ENCODE measurements at places on chromosomes 6 and 20.
A peak's percentile ranks its signal among the peaks of the same experiment; 100 is the strongest.

GRCh38 chr6:71138376-71138775, 150.2 kb upstream of the OGFRL1 start:
- no peak for DNase-seq

- peak; percentile 26 for DNase-seq
These were observed 621 bp downstream of the NOL7 start for GRCh38 chr6:13615792-13616120.

DNA sequence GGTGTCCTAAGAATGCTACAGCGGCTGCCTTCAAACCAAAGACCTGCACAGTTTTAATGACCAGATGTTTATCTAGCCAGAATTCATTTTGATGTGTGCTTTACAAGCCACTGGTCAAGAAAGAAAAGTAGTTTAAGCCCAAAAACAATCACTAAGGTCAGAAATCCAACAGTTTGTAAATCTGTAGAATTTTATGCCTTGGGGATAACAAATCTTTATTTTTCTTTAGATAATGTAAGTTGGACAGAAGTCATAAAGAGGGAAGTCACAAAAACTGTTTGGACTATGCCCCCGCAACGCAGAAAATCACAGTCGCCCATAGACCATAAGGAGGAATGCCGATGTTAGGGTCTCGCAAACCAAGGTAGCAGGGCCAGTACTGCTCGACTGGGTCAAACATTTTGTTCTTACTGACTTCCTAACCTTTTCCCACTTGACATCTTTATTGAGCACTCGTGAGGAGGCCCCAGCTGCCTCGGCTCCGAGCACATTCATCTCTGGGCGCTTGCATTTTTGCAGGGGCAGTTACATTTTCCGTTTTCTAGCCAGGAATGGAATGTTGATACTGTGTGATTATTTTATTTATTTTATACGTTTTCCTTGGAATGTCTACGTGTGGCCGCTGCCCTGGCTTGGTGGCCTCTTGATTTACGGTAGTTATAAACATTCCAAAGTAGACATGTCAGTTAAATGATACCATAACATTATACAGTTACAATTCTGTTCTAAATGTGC, 56.7 kb upstream of the APCDD1L start:
- DNase-seq: no peak

- no peak for DNase-seq
These were observed 401.5 kb upstream of the SASH1 start for GRCh38 chr6:147941143-147941542.

- no peak for DNase-seq
These were observed 91.7 kb downstream of the COL19A1 start for GRCh38 chr6:69957985-69958559.

DNA sequence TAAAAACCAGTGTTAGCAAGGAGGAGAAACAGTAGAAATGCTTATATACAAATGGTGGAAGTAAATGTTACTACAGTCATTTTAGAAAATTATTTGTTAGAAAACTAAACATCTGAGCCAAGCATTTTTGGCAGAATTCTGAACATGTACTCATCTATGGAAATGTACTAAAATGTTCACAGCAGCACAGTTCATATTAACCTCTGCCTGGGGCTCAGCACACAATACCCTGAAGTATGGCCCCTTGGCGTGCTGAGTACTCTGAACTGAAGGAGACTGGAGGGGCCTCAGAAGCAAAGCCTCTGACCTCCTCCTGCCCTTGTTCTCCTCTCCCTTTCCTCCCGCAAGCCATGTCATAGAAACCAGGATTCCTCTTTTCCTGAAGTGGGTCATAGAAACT, 66.2 kb upstream of the RALGAPA2 start:
- no peak for DNase-seq

GRCh38 chr6:40579101-40579500, 8.1 kb downstream of the LRFN2 start:
- no peak for DNase-seq

- DNase-seq: no peak
These were observed 240.6 kb downstream of the GRM1 start for GRCh38 chr6:146269482-146269881.

- no peak for DNase-seq
These were observed 3.5 kb upstream of the GHRH start for GRCh38 chr20:37265152-37265551.

DNA sequence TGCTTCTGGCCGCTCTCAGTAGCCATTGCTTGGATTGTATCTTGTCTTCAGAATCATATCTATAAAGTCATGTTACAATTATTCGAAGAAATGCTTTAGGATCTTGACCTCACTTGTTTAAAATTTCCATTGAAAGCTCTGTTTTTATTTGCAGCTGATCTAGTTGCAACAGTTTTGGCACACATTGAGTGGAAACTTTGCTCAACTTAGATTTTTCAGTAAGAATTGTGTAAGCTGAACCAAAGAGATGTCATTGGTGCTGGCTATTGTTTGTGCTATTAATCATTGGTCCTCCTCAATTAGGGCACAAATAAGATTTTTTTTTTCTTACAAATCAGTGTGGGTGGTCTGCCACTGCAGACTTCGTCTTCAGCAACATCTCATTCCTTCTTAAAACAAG, 649.2 kb downstream of the MMUT start:
- DNase-seq: no peak

GRCh38 chr6:54284161-54284860, 23.9 kb upstream of the TINAG start:
- DNase-seq: no peak

DNA sequence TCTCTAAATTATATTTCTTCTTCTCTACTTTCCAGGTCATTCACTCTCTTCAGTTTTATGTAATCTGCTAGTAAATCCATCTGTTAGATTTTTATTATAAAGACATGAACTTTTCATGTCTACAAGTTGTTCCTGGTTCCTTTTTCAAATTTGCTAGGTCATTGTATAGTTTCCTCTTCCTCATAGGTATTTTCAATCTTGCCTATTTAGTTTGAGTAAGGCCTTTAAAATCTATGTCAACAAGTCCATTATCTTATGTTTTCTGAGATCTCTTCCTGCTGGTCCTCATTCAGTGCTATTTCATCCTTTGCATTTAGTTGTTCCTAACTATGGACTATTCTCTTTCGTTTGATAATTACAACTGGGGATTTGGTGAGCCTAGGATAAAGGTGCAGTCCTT, 11.0 kb downstream of the RRBP1 start:
- no peak for DNase-seq

GRCh38 chr6:105800871-105801270, 285.3 kb upstream of the PRDM1 start:
- no peak for DNase-seq

GRCh38 chr20:34977365-34978091, 21.9 kb downstream of the MYH7B start:
- DNase-seq: no peak

- DNase-seq: no peak
These were observed 63.4 kb downstream of the MTHFD1L start for GRCh38 chr6:150928882-150929281.

GRCh38 chr20:38658879-38659596, 57.4 kb downstream of the ARHGAP40 start:
- DNase-seq: peak; percentile 20

DNA sequence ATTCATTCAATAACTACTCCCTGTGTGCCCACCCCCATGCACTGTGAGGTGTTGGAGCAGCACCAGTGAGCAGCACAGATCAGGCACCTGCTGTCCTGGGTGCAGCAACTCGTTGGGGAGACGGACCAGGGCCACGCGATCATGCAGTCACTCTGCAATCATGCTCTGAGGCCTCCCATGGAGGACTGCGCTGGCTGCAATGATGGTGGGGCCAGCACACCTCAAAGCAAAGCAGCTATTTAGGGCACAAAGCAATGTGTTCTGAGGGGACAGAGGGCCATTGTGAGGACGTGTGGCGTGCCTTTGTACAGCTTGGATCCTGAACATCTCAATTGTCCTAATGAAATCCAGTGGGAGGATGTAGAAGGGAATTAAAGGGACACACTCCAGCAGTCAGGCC, 41.0 kb upstream of the MPC1 start:
- DNase-seq: no peak

GRCh38 chr20:2859330-2860121, 13.8 kb upstream of the PTPRA start:
- DNase-seq: no peak

GRCh38 chr6:69145062-69145461, 510.0 kb downstream of the ADGRB3 start:
- no peak for DNase-seq

- no peak for DNase-seq
These were observed 100.0 kb downstream of the CD24 start for GRCh38 chr6:106874481-106874880.

DNA sequence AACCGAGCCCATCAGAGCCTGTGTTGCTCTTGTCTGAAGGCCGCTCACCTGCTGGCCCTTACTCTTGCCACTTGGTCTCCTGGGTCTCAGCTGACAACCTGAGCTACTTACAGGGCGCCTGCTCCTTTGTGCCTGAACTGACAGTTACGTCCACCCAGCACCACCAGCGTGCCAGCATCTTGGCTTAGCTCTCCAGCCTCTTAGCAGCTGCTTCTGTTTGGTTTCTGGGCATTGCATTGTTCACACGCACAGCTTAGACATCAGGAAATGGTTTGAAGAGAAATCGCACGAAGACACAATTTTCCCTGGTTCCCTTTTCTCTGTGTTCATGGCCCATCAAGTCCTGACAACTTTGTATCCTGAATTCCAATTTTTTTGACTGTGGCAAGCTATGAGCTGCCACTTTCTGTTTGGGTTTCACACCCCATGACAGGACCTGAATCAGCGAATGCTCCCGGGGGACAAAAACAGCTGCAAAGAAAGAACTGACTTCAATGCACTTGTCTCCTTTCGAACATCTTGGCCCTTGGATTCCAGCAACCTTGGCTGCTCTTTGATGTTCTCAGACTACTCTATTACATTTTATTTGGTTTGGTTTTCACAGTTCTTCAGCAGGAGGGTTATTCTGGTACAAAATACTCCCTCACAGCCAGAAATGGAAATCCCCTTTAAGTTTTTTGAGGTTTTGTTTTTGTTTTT, 45.2 kb upstream of the LY86 start:
- DNase-seq: no peak

- DNase-seq: no peak
These were observed 9.8 kb downstream of the SLC4A11 start for GRCh38 chr20:3229158-3229557.

DNA sequence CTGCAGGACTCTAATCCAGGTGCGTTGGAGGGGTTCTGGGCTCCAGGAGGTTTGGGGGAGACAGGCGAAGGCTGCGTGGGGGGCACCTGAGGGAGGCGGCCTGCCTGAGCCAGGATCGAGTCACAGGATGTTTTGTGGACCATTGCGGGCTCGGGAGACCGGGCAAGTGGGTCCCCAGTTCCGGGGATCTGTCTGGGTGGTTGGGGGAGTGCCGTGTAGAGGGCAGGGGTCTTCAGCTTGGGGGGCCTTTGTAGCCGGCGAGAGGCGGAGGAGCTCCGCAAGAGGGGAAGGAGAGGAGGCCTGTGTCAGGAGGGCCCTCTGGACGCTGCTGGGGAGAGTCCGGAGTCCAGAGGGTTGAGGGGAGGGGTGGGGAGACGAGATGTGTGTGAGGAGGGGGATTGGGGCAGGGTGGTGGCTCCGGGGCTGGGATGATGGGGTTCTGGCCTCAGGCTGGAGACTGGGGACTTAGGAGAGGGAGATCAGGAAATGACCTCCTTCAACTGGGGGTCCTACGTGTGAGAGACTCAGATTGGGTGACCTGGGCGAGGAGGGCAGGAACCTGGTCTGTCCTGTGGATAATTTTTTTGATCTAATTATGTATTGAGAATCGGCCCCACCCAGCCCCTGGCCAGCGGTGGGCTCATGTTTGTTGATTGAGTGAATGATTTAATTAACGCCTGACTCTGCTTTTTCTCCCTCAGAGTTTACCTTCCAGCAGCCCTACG, 505 bp downstream of the SNAI1 start:
- DNase-seq: no peak

DNA sequence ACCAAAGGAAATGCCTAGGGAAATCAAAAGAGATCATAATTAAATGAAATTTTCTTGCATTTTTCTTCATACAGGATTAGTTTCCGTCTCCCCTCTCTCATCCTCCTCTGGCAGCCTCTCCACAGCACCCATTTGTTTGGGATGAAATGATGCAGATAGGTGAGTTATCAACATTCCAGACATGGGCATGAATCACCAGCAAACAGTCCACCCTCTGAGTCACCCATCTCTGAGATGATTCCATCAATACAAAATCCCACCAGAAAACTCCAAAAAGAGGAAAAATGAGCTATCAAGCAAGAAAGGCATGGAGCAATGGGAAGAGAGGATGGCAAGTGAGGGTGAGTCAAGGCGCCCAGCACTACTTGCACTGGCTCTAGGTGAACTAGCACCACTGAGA, 11.4 kb downstream of the MC3R start:
- no peak for DNase-seq

GRCh38 chr6:142692942-142693341, 252.0 kb downstream of the HIVEP2 start:
- peak; percentile 37 for DNase-seq

GRCh38 chr6:45727228-45727627, 288.4 kb downstream of the CLIC5 start:
- DNase-seq: no peak

GRCh38 chr20:31713312-31714273, 9.1 kb downstream of the BCL2L1 start:
- no peak for DNase-seq

DNA sequence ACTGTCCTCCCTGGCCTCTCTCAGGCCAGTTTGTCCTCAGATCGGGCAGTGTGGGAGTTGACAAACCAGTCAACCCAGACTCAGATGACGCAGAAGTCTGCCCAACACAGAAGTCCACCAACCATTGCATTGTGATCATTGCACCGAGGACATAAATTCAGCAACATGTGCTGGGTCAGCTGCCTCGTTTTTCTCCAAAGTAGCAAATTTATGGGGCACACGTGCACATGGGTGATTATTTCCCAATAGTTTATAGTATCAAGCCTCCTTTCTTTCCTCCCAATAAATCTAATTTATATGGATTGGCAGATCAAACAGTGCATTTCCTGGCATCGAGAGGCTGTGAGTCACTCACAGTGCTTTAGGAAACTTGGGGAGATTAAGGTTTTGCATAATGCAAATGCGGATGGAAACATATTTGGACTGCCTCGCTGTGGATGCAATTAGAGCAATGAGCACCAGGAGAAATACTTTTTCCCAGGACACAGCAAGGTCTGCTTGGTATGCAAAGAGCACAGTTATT, 413.7 kb upstream of the SULF2 start:
- no peak for DNase-seq

DNA sequence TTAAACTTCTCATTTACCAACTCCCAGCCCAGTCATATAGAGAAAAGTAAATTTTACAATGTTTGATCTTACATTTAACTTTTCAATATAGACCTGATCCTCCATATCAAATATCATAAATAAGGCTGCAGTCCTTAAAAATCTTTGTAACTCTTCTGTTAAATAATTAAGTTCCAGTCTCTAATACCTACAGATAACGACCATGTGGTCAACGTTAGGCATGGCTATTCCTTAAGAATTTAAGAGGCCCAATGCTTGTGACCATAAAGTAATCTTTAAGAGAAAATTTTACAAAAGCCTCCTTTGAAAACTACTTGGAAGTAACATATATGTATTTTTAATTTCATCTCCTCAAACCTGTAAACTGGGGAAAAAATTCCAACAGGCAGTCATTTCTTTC, 1.6 kb downstream of the FBXO5 start:
- DNase-seq: no peak
